ENCODE measurements at places on chromosomes 2 and 18.

DNA sequence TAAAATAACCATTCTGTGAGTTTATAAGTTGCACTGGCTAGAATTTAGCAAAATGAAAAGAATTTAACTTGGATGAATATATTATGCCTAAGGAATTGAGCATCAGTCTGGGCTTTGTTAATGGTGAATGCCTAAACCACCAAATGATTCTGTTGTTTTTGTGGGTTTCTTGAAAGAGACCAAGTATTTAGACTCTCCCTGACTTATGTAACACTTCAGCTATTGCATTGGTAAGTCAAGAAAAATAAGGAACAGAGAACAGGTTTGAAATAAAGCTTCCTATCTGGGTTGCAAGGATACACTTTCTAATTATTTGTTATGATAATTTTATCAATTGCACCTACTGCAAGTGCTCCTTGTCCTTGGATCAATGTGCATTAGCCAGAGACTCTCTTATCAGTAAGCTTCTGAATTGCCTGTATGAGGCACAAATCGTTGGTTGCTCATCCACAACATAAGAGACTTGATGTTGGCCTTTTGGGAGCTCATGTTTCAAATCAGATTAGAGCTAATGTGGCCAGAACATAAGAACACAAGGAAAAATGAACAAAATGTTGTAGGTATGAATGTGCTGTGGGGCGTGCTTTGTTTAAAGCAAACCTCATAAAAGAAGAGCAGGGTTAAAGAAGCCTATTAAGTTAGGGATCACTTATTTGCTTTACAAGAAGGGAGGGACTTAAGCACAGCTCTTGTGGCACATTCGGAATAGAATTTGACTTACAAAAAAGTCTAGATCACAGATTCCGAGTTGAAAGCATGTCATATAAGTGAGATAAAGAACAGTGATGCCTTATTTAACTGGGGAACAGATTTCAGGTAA is 37.2 kb downstream of the PRKCE start:
- no peak for DNase-seq

DNA sequence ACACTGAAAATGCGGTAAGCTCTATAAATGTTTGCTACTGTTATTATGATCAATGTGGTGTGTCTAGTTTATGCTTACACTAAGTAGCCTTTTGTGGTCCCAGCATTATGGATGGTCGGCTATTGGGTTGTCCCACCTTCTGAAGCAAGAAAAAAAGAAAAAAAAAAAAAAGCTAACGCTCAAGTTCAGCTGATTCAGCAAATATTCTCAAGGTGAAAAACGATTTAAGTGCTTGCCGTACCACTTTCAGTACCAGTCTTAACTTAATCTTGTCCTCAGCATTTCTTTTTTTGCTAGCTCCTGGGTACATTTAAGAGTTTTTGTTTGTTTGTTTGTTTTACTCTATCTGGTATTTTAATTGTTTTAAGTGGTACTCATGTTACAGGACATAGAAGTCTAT is 87.5 kb downstream of the MBD5 start:
- no peak for DNase-seq

DNA sequence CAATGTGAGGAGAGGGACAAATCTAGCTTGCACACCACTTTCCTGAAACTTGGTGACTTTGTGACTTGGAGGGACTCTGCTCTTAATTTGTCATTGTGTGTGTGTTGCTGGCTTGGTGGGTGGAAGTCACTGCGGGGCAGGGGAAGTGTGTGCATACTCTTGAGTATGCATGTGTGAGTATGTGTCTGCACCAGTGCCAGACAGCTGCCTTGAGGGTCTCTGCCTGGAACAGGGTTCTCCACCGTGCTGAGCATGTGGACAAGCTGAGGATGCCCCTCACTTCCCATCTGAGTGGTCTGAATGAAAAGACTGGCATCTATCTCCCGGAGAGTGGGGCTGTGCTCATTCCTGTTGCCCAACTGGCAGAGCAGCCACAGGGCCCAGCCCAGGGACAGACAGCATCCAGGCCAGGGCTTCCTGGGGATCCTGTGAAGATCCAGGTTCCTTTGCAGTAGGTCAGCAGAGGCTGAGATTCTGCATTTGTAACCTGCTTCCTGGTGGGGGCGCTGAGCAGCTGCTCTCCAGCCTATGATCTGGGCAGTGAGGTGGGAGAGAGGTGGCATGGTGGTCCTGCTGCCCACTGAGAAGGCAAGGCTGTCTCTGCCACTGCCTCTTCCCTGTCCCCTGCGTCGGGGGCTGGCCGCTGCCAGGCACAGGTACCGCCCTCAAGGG is 138.9 kb upstream of the HAAO start:
- DNase-seq, result no peak

DNA sequence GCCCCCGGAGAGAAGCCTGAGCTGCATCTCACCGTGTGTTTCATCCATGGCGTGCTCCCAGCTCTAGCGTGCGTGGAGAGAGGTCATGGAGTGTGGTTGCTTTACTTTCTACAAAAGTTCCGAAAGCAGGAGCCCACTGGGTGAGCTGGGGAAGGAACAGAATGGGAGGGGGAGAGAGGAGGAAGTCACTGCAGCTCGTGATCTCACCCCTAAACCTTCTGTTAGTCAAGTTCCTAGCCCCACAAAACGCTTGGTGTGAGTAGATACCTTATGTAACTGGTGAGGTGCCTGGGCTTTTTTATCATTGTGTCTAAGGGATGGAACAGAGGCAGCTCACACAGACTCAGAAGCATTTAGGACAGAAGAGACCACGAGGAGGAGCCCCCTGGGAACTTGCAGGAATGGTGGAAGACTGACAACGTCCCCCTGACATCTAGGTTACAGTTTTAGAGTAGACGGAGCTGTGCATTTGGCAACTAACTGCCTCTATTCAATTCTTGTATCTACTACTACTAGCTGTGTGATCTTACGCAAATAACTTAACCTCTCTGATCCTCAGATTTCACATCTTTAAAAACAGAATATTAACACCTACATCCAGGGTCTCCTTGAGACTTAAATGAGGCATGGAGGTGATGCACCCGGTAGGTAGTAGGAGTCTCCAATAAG is 123.3 kb downstream of the ARL4C start:
- no peak for DNase-seq

DNA sequence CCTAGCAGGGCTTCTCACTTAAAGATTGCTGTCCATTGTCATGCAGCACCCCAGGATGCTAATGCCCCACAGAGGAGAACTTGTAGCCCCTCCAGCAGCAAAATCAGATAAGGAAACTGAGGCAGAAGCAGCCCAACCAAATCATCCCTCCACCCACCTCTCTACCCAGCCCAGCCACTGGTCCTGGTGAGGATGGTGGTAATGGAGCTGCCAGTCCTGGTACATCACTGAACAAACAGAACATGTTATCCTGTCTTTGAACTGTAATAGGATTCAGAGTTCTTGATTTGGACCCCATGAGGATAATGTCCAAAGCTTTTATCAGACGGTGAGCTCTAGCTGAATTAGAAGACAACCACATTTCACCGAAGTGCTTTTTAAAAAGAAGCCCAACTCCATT is 113.2 kb downstream of the MRO start:
- no peak for DNase-seq

DNA sequence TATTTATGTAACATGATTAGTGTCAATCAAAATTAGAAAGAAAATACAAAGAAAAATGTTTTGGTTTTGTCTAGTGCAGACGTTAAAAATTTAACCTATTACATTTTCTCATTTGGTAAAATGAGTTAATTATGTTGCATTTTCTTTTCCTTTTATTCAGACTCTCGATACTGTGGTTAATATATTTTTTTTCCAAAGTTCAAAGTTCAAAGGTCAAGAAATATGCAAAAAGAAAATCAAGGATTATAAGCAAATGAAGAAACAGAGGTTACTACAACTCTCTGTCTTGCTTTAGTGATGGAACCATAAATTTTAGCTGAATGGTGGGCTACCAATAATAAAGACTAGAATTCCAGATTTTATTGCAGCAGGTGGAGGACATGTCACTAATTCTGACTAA is 133.3 kb upstream of the TFPI start:
- DNase-seq, result no peak

DNA sequence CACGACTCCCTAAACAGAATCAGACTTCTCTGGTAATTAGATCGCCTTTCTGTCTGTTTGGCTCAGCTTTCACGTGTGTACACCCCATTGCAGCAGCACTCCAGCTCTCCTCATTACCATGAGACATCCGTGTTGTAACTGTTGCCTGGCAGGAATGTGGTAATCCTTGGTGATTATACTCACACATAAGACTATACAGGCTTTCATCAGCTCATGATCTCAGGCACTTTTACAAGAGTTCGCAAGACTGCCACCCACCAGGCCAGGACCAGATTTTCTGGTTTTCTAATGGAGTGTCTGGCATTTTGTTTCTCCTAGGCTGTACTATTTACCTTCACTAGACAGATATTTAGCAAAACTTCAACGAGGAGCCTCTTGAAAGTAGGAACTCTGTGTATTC is 50.2 kb downstream of the ACVR1 start:
- DNase-seq, result no peak

- DNase-seq, result no peak
These were observed 58.0 kb downstream of the CCDC88A start for GRCh38 chr2:55361465-55362189.

- no peak for DNase-seq
These were observed 10.0 kb upstream of the ADAM17 start for GRCh38 chr2:9565436-9566153.

DNA sequence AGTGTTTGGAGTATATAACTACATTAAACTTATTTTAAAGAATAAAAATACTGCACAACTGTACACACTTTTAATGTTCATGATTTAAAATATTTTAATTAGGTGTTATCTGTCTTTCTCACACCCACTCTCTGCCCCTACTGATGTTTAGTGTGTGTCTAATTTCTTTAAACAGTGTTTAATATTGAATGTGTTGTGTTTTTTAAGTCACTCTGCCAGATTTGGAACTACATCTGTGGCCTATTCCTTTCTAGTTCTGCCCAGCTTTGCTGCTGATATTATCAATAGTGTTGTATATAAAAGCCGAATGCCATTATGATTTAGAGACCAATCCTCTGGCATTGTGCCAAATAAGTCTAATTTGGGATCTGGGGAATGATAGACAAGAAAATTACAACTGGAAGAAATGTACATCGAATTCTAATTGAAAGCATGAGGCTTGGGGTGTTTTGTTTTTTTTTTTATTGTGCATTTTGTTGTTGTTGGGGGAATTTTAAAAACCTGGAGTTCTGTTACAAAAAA is 398.0 kb downstream of the CPS1 start:
- DNase-seq, result no peak

DNA sequence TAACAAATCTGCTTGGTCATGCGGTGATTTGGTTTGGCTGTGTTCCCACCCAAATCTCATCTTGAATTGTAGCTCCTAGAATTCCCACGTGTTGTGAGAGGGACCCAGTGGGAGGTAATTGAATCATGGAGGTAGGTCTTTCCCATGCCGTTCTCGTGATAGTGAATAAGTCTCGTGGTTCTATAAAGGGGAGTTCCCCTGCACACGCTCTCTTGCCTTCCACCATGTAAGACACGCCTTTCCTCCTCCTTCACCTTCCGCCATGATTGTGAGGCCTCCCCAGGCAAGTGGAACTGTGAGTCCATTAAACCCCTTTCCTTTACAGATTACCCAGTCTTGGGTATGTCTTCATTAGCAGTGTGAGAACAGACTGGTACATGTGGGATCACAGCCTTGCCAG is 36.7 kb downstream of the TRABD2A start:
- no peak for DNase-seq

DNA sequence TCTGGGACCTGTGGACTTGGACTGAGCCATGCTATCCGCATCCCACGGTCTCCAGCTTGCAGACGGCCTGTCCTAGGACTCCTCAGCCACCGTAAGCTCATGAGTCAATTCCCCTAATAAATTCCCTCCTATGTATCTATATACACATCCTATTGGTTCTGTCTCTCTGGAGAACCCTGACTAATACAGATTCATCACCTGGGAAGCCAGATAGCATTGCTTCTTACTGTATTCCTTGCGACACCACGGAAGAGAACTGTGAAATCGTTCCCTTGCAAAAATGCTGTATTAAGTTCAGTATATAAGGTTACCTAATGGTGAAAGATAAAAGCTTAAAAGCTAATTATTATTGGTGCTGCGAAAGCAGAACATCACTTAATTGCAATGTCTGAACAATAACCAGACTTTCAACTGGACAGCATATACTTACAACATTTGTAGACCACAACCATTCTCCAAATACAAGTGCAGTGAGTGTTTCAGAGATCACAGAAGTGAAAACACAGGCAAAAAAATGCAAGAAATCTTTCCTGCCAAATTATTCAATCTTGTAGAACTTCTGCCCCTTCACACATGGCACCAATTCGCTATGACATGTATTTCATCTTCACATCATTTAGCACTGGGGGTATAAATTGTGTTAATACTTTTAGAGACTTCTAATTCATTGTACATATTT is 352.9 kb downstream of the TXNL1 start:
- DNase-seq, result no peak

DNA sequence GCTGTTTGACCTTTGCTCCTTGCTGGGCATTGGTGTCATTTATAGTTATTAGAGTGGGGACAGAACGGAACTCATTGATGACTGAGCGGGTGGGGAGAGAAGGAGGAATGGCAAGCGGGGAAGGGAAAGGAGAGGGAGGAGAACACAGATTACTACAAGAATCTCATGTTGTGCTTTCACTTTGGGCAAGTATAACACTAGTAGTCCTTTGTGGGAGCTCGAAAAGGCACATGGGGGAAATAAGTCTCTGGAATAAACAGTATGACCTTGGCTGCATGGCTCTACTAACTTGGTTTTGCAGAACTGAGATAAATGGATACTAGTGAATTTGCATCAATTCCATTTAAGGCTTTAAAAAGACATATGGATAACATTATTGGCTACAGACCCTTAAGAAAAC is 161.7 kb upstream of the NABP1 start:
- DNase-seq, result no peak

DNA sequence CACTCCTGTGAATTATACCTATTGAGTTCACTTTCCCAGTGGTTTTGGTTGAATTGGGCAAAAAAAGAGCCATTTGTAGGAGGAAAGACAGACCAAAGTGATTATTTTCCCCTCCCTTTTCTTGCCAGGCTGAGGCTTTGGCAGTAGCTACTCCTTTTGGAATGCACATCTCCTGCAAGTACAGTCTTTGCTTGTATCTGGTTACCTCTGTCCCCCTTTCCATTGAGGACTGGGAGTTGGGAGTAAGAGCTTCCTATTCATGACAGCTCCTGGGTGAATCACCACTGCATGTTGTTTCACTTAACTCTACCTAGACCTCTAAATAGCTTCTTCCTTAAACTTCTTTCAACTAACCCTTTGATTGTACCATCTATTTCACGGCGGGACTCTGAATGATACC is 695.3 kb upstream of the ZNF804A start:
- no peak for DNase-seq

- no peak for DNase-seq
These were observed 42.9 kb upstream of the ATG16L1 start for GRCh38 chr2:233208382-233209116.

All from GF-D8 (cell line).